ENCODE measurements at places on chromosomes 1 and 21. TPM values are rescaled to one million over a fixed set of nuclear protein-coding genes. Genes with fewer than 3 reads are reported as not detected.

- DNase-seq, result no peak
Observed at GRCh38 chr1:197526736-197527371, 248.4 kb downstream of the DENND1B start.

DNA sequence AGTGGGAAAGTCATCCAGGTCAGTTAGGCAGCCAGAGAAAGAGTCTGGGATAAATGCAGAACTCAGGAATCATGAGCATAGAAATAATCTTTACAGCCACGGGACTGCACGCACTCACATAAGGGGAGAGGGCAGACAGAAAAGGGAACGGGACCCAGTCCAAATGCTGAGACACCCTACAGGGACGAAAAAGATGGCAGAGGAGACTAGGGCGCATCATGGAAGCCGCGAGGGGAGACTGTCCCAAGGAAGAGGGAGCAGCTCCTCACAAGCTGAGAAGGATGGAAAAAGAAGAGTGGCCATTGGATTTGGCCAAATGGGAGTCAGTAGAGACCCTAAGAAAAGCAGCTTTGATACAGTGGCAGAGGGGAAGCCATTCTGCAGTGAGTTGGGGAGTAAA lies 102.9 kb upstream of the TLR5 start:
- no peak for DNase-seq

GRCh38 chr1:181768930-181769280 lies 285.6 kb downstream of the CACNA1E start:
- DNase-seq, result no peak

DNA sequence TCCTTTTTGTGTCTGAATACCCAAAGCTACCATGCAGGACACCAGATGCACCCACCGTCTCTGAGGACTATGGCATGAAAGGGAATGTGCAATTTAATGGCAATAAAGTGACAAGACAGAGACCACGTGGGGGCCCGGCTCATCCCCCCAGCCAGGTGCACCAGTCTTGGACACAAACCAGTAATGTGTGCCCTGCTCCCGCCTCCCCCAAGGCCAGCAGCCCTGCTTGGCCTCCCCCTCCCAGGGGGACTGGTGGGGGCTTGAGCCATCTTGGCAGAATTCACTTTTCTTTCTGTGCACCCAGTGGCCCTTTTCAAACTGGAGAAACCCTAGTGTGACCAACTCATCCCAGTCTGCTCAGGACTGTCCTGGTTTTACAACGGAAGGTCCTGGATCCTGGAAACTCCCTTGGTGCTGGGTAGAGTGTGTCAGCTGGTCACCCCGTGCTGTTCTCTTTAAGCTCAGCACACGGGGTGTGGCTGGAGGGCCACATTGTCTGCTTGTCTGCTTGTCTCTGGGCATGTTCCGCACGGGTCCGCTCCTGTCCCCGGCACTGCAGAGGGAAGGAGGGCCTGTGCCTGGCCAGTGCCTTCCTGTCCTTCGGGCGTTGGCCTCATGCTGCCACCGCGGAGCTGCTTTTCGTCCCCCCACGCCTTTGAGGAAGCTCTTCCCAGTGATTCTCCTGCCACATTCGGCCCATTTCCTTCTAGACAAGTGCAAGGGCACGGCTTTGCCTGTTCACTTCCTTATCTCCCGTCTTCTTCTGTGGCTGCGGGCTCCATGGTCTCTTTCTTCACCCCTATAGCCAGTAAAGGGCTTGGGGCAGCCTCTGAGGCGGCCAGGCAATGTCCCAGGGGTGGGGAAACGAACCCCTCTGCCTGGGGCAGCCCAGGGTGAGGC lies 45.8 kb upstream of the TTC34 start:
- DNase-seq, result no peak

DNA sequence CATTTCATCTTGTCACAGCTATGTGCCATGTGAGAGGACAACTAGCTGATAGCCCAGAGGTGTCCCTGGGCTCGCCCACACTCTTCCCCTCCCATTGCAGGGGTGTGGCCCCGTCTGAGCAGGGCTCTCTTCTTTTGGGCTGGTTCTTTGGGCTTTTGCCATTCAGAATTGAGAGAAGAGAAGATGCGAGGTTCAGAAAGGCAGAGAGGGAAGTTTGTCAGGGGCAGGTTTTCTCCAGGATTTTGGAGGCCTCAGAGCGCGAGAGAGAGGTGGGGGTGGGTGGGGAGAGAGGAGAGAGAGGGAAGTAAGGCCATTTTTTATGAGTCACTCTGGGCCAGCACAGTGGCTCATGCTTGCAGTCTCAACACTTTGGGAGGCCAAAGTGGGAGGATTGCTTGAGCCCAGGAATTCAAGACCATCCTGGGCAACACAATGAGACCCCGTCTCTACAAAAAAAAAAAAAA lies 5.2 kb downstream of the IFI6 start:
- no peak for DNase-seq

Gene SFN
- 0.40 TPM for total RNA-seq
